CD4-positive, alpha-beta T cell treated with Interleukin-6 for 4 hours (primary cell): ENCODE measurements at places on chromosomes 2 and 18.

DNA sequence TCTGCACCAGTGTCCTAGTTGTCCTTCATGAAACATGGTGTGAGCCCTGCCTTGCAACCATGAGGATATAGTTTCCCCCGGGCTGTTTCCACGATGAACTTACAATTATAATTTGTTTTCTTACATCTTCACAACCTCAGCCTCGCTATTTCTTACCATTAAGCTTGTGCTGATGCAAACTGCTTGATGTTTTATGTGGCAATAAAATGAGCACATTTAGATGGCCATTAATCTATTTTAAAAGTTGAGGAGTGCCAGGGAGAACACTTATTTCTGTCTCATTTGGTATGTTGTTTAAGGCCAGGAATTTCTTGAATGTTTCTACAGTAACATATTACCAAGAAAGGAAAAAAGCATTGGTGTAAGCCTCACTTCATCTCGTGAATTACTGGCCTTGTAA, 214.5 kb upstream of the SLC8A1 start:
- no peak for DNase-seq

DNA sequence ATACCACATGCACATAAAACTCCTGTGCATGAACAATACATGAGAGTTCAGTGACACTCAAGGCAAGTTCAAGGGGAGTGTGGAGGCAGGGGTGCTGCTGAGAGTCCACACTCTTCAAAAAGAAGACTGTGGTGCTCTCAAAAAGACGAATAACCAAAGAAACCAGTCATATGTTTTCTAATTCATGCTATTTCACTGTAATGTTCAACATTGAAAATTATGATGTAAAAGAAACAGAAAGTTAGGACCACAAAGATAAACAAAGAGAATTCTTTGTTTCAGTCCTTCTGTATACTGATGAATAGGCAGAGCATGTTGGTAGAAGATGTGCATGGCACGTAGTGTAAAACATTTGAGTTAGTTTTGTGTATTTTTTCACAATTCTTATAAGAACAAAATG, 864.2 kb upstream of the LRATD1 start:
- no peak for DNase-seq

DNA sequence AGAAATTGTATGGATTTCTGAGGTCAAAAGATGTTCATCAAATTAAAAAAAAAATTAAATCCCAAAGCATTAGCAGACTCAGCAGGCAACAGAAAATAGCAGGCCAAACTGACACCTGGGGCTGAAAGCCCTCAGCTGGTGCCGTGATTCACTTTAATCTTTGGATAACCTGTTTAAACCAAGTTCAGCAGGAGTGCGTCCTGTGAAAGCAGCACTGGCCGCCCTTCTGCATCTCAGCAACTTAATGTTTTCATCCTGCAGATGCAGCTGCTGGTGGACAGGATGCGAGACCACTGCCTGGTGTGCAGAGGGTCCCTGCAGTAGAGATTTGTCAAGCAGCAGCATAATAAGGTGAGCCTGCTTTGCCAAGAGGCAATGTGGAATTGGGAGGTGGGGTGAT, 41.2 kb downstream of the CCDC68 start:
- no peak for DNase-seq

GRCh38 chr2:224410946-224411561, 9.1 kb upstream of the FAM124B start:
- DNase-seq = no peak

GRCh38 chr2:75896779-75897366, 186.2 kb upstream of the GCFC2 start:
- no peak for DNase-seq
